ENCODE measurements at places on chromosomes 1 and 21.

DNA sequence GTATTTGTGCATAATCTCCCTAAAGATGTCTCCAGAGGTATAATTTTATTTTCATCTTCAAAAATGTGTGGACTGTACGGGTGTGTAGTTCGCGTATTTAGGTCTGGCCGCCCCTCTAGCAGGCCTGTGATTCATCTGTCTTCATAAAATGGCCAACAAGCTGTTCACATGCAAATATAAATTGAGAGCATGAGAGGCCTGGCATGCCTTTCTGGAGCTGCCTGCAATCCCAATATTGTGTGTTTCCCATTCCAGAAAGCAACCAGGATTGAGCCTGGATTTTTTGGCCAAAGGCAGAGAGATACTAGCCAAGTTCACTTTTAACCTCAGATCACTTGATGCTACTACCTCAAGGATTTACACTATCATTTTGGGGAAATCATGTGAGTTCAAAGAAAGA lies 197.2 kb downstream of the NFIA start:
- DNase-seq, result no peak

- no peak for DNase-seq
Observed at GRCh38 chr1:119139857-119140176, 636 bp downstream of the WARS2 start.

GRCh38 chr1:78358165-78358564 lies 132.6 kb upstream of the PTGFR start:
- no peak for DNase-seq

DNA sequence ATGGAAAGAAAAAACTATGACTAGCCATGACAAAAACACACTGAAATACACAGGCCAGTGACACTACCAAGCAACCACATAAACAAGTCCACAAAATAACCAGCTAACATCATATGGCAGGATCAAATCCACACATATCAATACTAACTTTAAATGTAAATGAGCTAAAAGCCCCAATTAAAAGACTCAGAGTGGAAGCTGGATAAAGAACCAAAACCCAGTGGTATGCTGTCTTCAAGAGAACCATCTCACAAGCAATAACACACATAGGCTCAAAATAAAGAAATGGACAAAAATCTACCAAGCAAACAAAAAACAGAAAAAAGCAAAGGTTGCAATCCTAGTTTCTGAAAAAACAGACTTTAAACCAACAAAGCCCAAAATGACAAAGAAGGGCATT lies 476.2 kb upstream of the BEND5 start:
- DNase-seq, result no peak

DNA sequence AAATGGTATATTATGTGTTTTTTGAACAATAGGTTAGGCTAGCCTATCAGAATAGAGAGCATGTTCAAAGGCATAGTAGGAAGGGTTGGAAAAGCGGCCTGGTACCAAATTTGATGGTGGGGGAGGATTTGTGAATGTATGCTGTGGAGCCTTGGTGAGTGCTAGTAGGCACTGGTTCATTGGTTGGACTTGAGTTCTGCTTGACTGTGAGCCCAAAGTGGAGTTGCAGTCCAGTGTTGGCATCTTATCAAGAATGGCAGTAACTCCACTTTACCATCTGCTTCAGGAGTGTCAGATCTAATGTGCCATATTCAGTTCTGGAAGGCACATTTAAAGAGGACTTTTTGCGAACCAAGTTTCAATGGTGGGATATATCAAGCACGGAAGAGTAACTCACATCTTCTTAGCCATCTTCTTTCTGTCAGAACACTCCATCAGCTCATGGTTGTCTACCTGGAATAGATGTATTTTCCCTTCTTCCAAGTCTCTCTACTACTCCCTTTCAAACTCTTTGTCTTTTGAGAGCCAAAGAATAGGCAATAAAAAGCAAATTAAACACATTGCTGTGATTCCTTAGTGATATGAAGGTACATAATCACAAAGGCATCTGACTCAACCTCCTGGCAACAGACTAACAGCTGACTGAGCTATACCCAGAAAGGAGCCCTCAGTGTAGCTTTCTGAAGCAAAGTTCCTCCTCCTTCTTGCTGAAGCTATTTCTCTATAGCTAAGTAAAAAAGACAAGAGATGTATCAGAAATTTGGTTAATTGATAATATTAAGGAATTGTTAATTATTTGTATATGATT lies 21.7 kb downstream of the LRRC8B start:
- DNase-seq, result no peak

DNA sequence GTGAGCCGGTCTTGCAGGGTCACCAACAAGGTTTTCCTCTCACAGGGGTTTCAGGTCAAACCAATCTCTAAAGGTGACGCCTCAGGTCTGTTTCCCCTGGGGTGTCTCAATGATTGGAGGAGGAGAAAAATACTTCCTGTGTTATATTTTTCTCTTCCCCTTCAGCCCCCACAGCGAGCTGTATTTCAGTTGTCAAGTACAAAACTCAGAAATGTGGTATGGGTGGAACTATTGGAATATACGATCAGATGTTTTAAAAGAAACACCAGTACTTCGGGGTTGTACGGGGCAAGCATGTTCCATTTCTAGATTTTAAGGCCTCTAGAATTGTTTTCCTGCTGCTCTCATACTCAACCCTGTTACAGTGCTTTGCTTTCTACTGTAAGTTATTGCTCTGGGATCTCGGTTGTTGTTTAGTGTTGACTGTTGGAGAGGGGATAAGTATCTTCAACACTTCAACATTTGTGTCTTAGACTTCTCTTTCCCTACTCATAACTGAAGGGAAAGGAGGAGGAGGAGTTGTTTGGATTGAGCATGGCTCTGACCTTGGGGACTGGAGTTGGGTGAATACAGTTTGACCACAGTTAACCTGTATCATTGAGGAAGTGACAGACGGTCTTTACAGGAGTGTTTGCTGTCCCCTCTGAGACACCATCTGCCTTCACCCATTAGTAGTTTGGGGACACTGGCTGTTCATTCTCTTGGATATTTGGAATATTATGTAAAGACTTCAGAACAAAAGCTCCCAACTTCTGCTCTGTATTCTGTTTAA lies 2.0 kb downstream of the MAPKAPK2 start:
- no peak for DNase-seq

- DNase-seq, result no peak
Observed at GRCh38 chr1:6041432-6042062, 4.1 kb upstream of the KCNAB2 start.

DNA sequence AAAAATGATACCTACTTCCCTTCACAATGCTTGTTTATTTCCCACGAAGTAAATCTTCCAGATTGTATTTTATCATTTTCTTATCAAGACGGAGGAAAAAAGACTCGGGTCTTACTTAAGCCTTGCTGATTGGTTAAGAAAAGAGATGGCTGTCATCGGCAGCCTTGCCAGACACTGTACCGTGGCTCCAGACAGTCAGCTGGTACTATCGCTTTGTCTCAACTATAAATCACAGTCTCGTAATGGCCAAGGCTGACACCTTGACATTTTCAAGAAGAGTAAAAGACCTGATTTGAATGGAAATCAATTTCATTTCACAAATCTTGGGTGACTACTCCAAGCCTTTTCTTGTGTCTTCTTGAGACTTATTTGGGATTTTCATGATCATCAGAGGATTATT lies 868.0 kb downstream of the USP25 start:
- DNase-seq, result no peak

- DNase-seq, result no peak
Observed at GRCh38 chr1:119737040-119737682, 25.4 kb downstream of the PHGDH start.

GRCh38 chr21:41102281-41102680 lies 65.7 kb upstream of the BACE2 start:
- no peak for DNase-seq

DNA sequence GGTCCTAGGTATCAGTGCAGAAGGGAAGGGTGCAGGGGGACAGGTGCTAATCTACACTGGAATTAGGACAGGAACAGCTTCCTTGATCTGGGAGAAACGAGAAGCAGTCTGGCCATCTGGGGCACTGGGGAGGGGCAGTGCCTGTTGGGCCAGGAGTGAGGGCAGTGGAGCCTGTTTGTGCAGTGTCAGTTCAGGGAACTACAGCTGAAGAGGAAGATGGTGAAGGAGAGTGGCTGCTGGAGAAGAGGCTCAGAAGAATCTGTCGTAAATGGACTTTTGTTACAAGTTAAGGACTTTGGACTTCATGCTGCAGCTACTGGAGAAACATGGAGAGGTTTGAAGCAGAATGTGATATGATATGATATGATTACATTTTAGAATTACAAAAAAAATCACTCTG lies 3.2 kb upstream of the TNFSF4 start:
- no peak for DNase-seq

GRCh38 chr1:104467590-104467989 lies 717.9 kb downstream of the AMY1C start:
- DNase-seq, result no peak

GRCh38 chr1:198167436-198167934 lies 10.7 kb downstream of the NEK7 start:
- no peak for DNase-seq

DNA sequence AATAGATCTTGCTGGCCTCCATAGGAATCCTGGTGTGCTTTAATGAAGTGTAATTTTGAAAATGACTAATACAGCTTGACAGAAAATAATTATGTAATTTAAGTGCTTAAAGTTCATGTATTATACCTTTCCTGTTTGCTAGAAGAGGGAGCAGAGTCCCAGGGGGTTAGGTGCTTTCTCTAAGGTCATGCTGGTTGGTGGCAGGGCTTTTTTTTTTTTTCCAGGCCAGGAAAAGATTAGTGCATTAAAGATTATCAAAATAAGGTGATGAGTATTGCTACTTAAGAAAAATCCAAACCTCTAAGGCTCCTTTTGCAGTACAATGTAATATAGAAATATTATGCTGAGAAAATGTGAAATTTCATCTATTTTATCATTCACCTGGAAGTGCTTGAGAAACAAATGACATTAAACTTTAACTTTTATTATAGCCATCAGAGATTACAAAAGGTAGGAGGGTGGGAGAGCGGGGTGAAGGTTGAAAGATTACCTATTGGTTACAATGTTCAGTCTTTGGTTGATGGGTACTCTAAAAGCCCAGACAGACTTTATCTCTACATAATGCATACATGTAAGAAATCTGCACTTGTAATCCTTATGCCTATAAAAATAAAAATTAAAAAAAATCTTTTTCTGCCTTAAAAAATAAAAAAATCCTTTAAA lies 110.8 kb downstream of the RABGAP1L start:
- DNase-seq, result no peak

GRCh38 chr1:215719552-215719951 lies 152.4 kb downstream of the KCTD3 start:
- no peak for DNase-seq

DNA sequence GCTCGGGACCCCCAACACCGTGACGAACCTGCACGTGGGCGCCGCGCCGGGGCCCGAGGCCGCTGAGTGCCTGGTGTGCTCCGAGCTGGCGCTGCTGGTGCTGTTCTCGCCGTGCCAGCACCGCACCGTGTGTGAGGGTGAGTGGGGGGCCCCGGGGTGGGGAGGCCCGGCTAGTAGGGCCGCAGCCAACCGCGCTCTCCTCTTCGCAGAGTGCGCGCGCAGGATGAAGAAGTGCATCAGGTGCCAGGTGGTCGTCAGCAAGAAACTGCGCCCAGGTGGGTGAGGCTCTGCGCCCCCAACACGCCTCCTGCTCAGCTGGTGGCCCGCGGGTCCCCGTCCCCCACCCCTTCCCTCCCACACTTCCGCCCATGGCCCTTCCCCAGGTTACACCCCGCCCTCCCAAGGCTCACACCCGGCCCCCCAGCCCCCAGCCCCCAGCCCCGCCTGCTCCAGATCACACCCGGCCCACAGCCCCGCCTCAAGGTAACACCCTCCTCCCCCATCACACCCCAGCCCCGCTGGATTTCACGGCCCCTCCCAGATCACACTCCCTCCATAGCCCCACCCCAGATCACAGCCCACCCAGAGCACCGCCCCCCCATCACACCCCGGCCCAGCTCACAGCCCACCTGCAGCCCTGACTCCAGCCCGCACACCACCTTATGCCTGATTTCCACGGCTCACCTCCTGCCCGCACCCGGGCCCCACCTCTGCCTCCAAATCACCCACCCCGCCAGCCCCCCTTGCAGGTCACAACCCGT lies 2.4 kb upstream of the MMP23B start:
- DNase-seq, result peak; percentile 71

DNA sequence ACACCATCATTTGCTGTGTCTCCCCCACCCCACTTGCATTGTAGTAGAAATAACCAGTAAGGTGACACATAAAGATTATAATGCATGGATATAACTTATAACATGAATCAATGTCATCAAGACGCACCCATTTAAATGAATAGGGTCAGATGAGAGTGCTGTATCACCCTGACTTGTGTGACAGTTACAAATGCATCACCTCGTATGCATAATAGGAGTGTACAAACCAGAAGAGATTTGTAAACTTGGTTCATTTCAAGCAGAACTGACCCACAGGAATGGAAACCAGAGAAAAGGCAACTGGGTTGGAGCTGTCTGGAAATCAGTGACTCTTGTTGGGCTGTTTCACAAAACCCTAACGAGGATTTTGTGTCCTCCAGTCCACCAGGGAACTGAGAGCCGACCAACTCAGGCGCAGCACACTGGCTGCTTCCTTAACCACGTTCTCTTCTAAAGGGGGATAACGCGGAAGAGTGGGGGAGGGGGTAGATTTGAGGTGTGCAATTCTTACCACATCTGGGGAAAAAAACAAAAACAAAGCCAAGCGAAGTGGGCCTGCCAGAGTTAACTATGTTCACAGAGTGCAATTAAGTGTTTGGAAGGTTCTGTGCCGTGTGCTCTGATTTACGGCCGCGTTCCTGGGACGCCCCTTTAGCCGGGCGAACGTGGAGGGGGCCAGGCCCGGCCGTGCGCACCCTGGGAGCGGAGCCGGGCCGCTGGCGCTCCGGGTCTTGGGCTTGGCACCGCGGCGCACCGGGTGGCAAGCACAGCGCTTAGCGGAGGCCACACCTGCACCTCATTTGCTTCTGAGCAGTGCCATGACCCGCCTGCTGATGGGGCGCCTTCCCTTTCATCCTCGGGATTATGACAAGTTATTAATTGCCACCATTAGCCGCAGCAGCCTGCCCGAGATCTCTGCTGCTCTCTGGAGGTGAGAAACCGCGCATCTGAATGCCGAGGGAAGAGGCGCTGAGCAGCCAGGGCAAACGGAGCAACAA lies 248.8 kb upstream of the FOXD3 start:
- no peak for DNase-seq

GRCh38 chr1:199089393-199090122 lies 450.7 kb downstream of the PTPRC start:
- DNase-seq, result peak; percentile 24

GRCh38 chr1:116218922-116219321 lies 107.7 kb downstream of the MAB21L3 start:
- no peak for DNase-seq

DNA sequence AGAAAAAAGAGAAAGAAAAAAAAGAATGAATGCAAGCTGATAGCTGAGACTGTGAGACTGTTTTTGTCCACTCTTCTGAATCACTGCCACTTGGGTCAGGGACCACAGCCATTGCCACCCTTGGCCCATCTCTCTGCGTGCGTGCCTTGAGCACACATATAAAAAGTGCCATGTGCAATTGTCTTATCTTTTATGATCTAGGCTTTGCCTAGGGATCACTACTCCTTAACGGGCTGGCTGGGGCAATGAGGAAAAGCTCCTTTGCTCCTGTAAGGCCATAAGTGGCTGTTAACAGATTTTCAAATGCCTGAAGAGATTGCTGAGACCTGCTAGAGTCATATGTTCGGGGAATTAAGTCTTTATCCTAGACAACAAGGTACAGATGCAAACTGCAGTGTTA lies 8.2 kb downstream of the SPATA46 start:
- no peak for DNase-seq

- no peak for DNase-seq
Observed at GRCh38 chr1:78222225-78222959, 176.6 kb downstream of the GIPC2 start.

GRCh38 chr1:24973315-24973714 lies 43.2 kb upstream of the RUNX3 start:
- DNase-seq, result no peak

GRCh38 chr1:92299477-92300150 lies 755 bp downstream of the RPAP2 start:
- DNase-seq, result no peak

GRCh38 chr1:98749152-98749756 lies 87.7 kb downstream of the SNX7 start:
- no peak for DNase-seq

All from activated T-cell treated with anti-CD3 and anti-CD28 coated beads for 4 hours (primary cell).